ENCODE measurements at places on chromosomes 4 and X.

DNA sequence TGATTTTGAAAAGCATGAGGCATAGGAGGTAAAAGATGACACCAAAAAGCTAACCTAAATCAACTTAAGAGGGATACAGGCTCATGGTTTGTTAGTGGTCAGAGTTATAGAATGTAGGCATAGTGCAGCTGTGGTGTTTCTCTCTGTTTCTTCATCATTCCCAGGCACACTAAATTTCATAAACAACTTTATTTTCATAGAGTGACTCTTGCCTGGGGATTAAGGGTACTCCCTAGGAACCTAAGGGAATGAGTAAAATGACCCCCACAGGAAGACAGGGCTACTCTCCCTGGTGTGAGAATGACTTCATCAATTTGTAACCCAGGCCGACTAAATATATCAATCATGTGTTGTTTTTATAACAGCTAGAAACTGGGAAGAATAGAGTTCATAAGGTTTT lies 11.1 kb downstream of the FABP2 start:
- DNase-seq = no peak

DNA sequence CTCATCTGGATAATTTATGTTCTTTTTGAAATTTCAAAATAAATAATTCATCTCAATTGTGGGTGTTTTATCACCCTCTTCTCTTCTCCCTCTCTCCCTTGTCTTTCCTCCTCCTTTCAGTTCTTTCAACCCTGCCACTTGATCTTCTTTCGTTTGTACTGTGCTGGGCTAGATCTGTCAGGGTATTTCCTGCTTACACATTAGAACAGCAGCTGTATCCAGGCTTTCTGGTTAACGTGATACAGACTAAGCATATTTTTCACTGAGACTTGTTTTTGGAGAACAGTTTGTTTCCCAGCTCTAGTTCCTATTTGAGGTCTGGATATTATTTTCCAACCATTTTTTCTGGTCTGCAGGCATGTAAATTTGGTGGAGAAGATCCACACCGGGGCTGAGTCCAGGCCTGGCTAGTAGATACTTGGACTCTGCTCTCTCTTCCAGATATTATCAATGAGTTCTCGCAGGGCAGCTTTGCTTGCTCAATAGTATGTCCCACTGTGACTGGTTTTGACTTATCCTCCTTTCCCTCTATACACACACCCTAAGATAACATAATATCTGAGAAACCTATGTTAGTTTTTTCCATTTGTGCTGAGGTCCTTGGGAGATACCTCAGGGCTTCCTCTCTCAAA lies 1310.7 kb upstream of the TENM3 start:
- DNase-seq = no peak

- no peak for DNase-seq
These were observed 507.2 kb downstream of the FSTL5 start for GRCh38 chr4:161656594-161656993.

GRCh38 chrX:107632346-107632745 lies 4.0 kb downstream of the PRPS1 start:
- no peak for DNase-seq

GRCh38 chrX:9495496-9495895 lies 30.6 kb downstream of the TBL1X start:
- no peak for DNase-seq

- no peak for DNase-seq
These were observed 41.2 kb downstream of the APLN start for GRCh38 chrX:129613596-129613995.

- DNase-seq = no peak
These were observed 160.7 kb upstream of the FTHL17 start for GRCh38 chrX:31232506-31232905.

GRCh38 chr4:146033149-146033548 lies 94.5 kb upstream of the ZNF827 start:
- DNase-seq = no peak

GRCh38 chr4:100935090-100935489 lies 412.2 kb downstream of the PPP3CA start:
- DNase-seq = no peak

DNA sequence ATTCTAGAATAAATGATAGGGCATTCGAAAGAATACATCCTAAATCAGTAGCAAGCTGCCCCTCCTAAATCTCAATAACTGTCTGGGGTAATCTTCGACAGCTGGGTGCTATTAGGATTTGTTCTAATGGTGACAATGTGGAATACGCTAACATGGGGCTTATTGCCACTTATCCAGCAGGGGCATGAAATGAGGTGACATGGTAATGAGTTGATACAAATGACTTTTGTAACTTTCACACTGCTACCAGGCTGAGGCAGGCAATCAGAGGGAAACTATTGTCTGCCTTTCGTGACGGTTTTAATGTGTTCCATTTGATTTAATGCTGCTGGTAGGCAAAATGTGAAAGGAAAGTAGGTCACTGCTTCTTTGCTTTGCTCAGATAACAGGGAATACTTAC lies 1047.4 kb upstream of the PABPC4L start:
- no peak for DNase-seq

DNA sequence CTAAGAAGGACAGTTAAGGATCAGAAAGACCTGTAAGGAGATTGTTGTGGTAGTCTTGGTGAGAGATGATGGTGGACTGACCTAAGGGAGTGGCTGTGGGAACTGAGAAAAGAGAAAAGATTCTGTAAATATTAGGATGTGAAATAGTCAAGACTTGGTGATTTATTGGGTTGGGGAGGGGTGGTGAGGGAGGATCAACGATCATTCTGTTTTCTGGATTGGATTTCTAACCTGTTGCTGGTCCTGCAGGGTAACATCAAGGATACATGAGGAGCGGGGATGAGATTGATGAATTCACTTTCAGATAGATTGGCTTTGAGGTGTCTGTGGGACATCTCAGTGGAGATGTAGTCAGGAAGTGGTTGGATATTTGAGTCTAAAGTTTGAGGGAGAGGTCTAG lies 1.4 kb downstream of the PIN4 start:
- no peak for DNase-seq

DNA sequence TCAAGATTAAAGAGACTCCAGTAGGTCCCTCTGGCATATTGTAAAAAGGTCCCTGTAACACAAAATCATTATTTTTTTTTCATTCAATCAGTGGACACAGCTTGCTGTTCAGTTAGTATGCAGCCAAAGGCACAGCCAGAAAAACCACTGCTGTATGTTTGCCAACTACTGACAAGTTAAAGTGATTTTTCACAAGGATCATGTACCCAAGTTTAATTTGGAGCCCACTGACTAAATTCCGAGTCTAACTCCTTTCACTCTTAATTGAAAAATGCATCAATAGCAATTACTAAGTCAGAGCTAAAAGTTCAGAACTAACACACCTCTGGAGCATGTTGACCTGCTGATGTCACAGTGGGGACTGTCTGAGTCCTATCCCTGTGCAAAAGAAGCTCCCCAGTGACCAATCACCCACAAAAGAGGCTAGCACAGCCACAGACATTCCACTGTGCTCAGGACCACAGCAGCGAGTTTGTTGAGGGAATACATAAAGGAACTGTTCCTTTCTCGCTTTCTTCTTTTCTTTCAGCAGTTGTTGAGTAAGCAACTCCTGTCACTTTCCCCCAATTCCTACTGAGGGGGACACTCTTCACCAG lies 60.4 kb downstream of the STX18 start:
- no peak for DNase-seq
